ENCODE measurements at places on chromosomes 5 and 9.

- no peak for DNase-seq
Measured at GRCh38 chr9:85108746-85109145, 439.2 kb downstream of the NTRK2 start.

DNA sequence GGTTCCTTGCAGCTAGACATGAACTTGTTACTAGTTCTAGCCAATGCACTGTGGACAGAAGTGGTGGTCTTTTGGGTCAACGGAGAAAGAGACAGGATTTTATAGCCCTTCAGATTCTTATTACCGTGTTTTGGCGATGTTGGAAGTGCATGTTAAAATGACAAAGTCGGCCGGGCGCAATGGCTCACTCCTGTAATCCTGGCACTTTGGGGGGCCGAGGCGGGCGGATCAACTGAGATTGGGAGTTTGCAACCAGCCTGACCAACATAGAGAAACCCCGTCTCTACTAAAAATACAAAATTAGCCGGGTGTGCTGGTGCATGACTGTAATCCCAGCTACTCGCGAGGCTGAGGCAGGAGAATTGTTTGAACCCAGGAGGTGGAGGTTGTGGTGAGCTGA, 9.1 kb upstream of the NUDT12 start:
- no peak for DNase-seq

GRCh38 chr9:125509476-125509875, 197.5 kb downstream of the MAPKAP1 start:
- DNase-seq = no peak

GRCh38 chr5:11355491-11355890, 548.8 kb downstream of the CTNND2 start:
- DNase-seq = no peak

- no peak for DNase-seq
Measured at GRCh38 chr9:107161338-107161737, 121.7 kb upstream of the RAD23B start.

- DNase-seq = no peak
Measured at GRCh38 chr5:167934551-167934971, 356.9 kb upstream of the WWC1 start.

- DNase-seq = no peak
Measured at GRCh38 chr5:14507156-14507941, 74.2 kb upstream of the OTULINL start.

DNA sequence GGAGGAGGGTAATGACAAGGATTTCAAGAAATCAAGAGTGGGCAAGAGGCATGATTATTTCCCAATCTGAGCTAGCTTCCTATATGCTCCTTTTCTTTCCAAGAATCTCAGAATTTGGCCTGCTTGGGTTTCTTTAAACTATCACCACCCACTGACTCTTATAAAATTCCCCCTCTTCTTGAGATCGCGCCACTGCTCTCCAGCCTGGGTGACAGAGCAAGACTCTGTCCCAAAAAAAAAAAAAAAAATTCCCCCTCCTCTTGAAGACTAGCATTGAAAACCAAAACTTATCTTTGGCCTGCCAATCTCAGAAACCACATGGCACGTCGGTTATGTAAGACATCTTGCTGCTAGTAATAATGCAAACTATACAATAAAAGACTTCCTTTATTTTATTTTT, 3.4 kb upstream of the DMXL1 start:
- no peak for DNase-seq

- DNase-seq = no peak
Measured at GRCh38 chr5:77080905-77081304, 6.2 kb downstream of the ZBED3 start.

GRCh38 chr9:89466451-89467277, 31.2 kb downstream of the SEMA4D start:
- no peak for DNase-seq

DNA sequence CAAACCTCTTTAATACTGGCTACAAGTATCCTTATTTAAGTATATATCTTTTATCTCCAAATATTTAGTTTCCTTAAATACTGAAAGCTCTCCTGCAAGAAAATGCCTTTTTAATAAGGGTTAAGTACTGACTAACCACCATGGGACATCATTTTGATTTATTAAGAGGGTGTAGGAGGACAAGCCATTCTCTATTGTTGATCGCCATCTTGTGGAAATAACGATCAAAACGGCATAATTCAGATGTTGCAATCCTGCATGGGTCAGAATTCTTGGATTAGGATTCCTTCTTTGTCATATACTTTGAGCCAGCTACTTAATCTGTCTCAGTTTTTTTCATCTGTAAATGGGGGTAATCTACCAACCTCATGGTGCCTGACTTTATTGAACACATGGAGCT, 28.7 kb upstream of the C5orf46 start:
- no peak for DNase-seq

- DNase-seq = no peak
Measured at GRCh38 chr5:17185773-17186172, 31.7 kb upstream of the BASP1 start.

DNA sequence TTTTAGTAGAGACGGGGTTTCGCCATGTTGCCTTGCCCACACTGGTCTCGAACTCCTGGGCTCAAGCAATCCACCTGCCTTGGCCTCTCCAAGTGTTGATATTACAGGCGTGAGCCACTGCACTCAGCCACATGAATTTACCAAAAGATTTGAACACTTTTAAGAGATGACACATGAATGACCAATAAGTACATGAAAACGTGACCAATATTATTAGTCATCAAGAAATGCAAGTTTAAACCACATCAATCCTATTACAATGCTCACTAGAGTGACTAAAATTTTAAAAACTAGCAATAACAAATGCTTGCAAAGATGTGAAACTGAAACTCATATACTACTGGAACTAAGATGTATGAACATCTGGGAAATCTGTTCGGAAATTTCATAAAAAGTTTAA, 54.3 kb downstream of the NR6A1 start:
- no peak for DNase-seq

- no peak for DNase-seq
Measured at GRCh38 chr9:73138516-73138915, 13.1 kb upstream of the ANXA1 start.

DNA sequence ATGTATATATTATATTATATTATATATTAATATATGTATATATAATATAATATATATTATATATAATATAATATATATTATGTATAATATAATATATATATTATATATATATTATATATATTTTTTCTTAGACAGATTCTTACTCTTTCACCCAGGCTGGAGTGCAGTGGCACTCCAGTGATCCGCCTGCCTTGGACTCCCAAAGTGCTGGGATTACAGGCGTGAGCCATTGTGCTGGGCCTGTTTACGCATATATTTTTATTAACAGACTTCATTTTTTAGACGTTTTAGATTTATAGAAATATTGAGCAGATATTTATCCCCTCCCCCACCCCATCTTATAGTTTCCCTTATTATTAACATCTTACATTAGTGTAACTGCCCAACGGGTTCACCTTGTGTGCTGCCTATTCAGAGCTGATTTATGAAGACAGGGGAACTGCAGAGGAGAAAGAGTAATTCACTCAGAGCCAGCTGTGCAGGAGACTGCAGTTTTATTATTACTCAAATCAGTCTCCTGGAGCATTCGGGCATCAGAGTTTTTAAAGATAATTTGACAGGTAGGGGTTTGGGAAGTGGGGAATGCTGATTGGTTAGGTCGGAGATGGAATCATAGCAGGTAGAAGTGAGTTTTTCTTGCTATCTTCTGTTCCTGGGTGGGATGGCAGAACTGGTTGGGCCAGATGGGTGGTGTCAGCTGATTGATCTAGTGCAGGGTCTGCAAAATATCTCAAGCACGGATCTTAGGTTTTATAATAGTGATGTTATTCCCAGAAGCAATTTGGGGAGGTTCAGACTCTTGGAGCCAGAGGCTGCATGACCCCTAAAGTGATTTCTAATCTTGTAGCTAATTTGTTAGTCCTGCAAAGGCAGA, 93.4 kb downstream of the UNC13B start:
- DNase-seq = no peak

DNA sequence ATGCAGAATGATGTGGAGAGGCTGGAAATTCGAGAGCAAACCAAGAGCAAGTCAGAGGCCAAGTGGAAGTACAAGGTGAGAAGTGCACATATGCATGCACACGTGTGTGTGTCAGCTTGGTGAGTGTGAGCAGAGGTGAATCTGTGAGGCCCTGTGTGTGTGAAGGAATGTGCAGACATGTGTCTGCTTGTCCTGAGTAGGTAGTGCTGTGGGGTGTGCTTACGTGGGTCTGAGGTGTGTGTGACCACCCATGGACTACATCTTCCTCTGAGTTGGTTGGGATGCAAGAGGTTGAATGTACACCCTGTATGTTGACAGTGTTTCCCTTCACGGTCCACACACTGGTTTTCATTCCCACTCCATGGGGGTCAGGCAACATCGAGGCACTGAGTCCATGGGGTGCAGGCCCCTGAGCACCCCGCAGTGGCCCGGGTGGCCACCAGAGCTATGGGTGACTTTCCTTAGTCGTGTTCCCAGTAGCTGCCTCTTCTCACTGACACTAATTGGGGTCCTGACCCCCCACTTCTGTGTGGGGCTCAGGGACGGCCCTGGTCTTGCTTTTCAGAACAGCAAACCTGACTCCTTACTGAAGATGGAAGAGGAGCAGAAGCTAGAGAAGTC, 86.7 kb downstream of the PHF2 start:
- no peak for DNase-seq

DNA sequence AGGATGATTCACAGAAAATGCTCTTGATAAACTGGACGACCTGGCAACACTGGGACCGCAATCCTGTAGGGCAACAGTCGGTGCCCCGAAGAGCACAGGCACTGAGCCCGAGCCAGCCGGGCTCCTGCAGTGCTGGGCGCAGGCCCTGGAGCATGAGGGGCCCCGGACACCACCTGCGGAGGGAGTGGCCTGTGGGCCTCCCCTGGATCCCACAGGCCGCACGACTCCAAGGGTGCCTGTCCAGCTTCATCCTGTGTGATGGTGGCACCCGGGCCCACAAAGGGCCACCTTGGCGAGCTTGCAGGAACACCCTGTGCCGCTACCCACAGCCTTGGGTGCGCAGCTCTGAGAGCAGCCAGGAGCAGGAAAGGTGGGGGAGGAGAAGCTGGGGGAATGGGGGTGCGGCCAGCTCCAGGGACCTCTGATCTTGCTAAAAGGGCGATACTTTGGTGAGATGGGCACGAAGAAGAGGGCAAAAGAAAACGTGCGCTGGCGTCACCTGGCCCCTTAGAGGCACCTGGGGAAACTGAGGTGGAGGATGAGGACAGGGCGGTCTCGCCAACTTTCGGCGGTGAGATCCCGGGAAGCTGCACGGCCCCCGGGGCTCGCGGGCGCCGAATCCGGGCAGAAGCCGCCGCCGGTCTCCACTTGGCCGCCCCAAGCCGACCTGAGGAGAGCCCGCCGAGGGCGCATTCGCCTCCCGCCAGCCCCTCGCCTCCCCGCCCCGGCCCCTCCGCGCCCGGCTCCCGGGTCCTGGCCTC, 722 bp downstream of the TBC1D9B start:
- no peak for DNase-seq

GRCh38 chr9:20996809-20997208, 34.6 kb downstream of the HACD4 start:
- no peak for DNase-seq

- DNase-seq = no peak
Measured at GRCh38 chr5:54325610-54326311, 15.4 kb upstream of the ARL15 start.

GRCh38 chr5:181133610-181134231, 2.8 kb upstream of the OR2V1 start:
- DNase-seq = no peak

DNA sequence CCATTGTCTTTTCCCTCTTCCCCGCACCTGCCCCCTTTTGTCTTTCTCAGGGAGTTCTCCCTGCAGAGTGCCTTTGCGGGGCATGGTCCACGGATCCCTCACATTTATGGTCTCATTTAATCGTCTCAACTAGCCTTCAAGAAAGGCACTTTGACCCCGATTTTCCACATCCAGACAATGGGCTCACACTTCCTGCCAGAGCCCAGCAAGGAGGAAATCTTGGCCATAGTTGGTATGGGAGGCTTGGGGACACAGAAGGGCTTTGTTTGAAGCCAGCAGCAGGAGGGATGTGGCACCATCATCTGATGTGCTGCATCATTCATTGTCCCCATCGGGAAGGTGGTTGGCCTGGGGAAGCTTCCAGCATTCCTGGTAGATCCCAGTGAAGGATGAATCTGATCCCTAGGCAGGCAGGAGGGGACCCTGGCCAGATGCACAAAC, 24.9 kb downstream of the GSN start:
- DNase-seq = no peak

GRCh38 chr5:76608833-76609232, 14.4 kb downstream of the F2RL2 start:
- DNase-seq = no peak

- DNase-seq = no peak
Measured at GRCh38 chr9:30591461-30591860, 1793.0 kb upstream of the ACO1 start.
